GF-D8 (cell line): ENCODE measurements at places on chromosomes 11 and 22.

GRCh38 chr22:17772958-17773605, 1.2 kb downstream of the BID start:
- no peak for DNase-seq

- DNase-seq: peak; percentile 13
Observed at GRCh38 chr11:9219572-9219971, 45.6 kb downstream of the DENND5A start.

DNA sequence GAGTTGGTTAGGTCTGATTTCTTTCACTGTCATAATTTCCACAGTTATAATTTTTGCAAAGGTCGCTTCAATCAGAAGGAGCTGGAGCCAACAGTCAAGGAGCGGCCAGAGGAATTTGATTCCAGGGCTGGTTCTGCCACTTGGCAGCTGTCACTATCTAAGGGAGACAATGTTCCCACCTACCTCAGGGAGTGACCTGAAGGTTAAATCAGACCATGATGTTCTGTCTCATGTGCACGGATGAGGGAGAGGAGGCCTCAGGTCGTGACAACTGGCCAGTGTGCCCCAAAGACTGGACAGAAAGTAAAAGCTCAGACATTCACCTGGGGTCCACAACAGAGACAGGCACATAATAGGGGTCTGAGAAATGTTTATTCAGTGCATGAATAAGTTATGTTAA, 7.6 kb downstream of the MRGPRD start:
- DNase-seq: no peak

GRCh38 chr22:43747877-43748276, 64.2 kb downstream of the EFCAB6 start:
- no peak for DNase-seq

- DNase-seq: no peak
Observed at GRCh38 chr22:20948450-20948849, 18.6 kb upstream of the AIFM3 start.

GRCh38 chr22:29224121-29224858, 18.6 kb downstream of the EMID1 start:
- DNase-seq: no peak

- DNase-seq: no peak
Observed at GRCh38 chr22:39229075-39229474, 15.7 kb downstream of the PDGFB start.

DNA sequence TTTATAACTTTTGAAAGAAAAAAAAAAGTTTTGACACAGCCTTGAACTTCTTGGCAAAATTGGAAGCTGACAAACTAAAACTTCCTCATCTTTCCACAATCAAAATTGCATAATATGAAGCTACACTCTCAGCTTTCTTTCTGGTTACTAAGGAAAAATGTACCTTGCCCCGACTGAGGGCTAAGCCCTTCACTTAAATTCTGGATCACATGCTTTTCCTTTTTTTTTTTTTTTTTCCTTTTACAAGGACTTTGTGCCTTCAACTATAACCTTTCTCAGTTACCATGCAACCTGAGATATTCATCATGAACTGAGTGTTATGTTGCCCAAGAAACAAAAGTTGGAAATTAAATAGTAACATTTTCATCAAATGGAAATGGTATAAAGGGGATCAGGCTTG, 188.5 kb upstream of the CARD18 start:
- DNase-seq: no peak
